Umbilical cord (tissue), 2 donors: ENCODE measurements at places on chromosomes 13 and 19.

GRCh38 chr19:31648347-31648746 is 299.1 kb upstream of the TSHZ3 start:
- DNase-seq = no peak

GRCh38 chr13:48579165-48579918 is 46.5 kb upstream of the RCBTB2 start:
- DNase-seq = peak; percentile 51

- DNase-seq = no peak
Observed at GRCh38 chr13:80571346-80572307, 230.7 kb upstream of the SPRY2 start.

- no peak for DNase-seq
Observed at GRCh38 chr19:46648060-46648960, 12.3 kb upstream of the GNG8 start.

DNA sequence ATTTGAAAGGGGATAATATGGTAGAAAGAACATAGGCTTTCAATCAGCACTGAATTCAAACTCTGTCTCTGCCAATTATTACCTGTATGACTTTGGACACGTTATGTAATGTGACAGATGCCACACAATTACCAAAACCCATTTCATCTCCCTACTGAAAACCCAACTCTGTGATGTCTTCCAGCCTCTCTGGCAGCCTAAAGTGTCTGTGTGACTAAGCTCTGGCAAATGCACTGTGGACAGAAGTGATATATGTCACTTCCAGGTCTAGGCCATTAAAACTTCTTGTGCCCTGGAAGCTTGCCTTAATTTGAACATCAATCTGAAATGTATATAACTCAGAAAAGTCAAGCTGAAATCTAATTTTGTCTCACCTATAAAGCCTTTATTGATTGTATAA is 552.0 kb downstream of the RFC3 start:
- DNase-seq = no peak

GRCh38 chr13:97215325-97215724 is 6.8 kb upstream of the MBNL2 start:
- DNase-seq = no peak

- peak; percentile 54 for DNase-seq
Observed at GRCh38 chr19:14004619-14005348, 1.3 kb downstream of the RFX1 start.

GRCh38 chr19:14411938-14412245 is 7.2 kb downstream of the DDX39A start:
- DNase-seq = no peak

DNA sequence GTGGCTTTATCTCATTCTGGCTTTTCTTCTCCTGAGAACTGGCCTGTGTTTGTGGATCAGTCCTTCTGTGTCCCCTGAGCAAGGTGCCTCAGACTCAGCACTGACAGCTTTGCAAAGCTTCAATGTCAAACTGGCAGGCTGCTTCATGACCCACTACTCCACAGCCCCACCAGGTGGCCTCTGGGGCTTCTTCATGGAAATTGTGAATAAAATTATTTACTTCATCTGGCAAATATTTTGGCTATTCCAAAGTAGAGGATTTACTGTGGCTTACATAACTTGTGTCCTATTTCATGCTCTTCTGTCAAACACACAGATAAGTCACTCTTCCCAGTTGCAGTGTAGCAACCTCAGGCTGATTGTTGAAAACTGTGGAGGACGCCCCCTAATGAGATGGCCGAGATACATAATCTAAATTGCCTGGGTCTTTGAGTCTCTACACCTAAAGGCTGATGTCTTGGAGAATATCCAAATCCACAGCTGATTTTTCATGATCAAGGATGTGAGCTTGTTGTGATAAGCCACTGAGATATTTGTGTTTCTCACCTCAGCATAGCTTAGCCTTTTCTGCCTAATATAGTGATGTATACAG is 721.9 kb upstream of the SLC10A2 start:
- no peak for DNase-seq

DNA sequence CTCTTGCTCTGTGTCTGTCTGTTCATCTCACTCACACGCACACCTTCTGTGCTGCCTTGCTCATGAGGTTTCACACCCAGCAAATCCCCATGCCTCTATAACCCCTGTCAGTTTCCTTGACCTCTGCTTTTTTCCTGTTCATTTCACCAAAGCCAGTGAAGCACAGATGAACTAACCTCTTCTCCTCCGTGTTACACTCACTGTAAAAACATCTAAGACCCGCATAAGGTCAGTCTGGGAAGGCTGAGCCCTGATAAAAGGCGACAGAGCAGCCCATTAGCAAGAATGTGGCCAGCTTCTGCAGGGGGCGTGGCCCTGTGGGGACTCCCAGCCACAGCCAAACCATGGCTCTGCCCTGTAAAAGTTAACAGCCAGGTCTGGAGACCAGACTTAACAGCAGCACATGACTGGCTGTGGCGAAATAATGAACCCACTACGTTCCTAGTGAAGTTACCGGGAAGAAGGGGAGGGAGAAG is 42.8 kb upstream of the NPAS1 start:
- DNase-seq = peak; percentile 41

- peak; percentile 96 for DNase-seq
Observed at GRCh38 chr19:32287811-32288227, 57.6 kb upstream of the ZNF507 start.

GRCh38 chr13:77699059-77699680 is 1.7 kb downstream of the SLAIN1 start:
- no peak for DNase-seq

DNA sequence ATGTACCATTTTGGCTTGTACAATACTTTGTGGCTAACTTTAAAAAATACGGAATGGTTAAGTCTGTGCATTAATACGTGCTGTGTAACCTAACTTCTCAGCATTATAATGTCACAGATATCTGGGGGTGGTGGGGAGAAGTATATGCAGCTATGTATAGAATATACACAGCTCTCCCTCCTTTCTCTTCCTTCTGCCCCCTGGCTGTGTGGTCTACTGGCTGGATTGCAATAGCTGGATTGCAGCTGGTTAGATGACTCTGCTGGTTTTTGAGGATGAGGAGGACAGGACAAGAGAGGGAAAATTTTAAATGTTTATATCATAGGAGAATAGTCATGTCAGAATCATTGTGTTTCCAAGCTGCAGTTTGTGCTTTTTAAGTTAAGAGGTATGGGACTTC is 9.7 kb downstream of the RNASEH2B start:
- no peak for DNase-seq

GRCh38 chr13:48138270-48138669 is 43.4 kb upstream of the MED4 start:
- no peak for DNase-seq

- peak; percentile 11 for DNase-seq
Observed at GRCh38 chr13:102555914-102556553, 40.8 kb upstream of the TPP2 start.

DNA sequence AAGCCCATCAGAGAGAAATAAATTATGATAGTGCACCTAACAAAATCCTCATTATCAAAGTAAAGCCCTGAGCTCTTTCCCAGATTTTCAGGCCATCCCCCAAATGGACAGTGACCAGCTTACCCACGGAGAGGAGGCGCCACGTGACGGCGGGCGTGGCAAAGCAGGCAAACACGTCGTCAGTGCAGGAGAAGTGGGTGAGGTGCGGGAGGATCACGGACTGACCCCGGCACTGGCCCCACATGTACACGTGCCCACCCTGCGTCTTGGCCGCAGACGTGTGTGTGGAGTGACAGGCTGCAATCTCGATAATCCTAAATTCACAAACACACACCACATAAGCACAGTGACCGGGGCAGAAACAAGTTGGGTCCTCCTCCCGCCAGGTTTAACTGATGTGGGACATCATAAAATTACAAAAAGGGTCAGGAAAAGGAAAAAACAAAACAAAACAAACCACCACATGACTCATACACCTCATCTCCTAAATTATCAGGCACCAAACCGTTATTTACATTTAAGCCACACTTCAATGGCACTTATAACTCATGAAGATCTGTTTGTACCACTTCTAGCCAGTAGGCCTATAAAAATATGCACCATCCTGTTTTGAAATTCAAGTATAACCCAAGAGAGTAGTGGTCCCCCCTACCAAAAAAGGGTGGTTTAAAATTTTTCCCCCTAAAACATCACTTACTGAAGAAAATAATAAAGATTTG is 30.1 kb downstream of the RCBTB2 start:
- no peak for DNase-seq

DNA sequence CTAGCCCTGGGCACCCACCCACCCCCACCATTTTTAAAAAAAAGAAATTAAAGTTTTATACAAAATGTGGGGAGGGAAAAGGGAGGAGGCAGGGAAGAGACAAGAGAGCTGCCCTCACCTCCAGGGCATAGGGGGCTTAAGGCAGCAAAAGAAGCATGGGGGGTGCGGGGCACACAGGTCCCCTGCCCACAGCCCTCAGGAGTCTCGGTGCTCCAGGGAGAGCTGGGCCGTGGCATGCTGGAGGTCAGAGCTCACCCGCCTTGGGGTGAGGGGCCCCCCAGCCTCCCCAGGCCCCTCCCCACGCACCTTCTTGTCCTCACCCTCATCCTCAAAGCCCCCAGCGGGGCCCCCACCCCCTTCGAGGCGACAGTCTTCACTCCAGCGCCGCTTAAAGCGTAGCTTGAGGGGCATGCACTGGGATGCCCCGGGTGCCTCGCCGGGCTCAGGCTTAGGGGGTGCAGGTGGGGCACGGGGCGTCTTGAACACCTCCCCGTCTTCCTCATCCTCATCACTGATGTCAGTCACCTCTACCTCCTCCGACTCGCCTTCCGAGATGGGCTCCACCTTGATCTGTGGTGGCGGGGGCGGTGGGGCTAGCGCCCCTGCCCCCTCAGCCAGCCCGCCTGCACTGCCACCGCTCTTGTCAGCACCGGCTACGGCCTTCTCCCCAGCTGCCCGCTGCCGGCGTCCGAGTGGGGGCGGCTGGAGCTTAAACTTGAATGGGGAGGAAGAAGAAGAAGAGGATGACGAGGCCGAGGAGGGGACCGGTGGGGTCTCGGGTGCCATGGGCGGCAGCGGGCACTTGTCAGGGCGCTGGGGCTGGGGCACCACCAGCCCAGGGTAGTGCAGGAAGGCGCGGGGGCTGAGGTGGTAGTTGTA is 6.1 kb upstream of the GSK3A start:
- DNase-seq = no peak

GRCh38 chr19:52070496-52070895 is 21.9 kb upstream of the ZNF432 start:
- no peak for DNase-seq

GRCh38 chr13:67860315-67860714 is 630.2 kb upstream of the PCDH9 start:
- DNase-seq = no peak

- peak; percentile 69 for DNase-seq
Observed at GRCh38 chr19:50357178-50358100, 8.0 kb downstream of the NAPSA start.

- peak; percentile 69 for DNase-seq
Observed at GRCh38 chr13:29402166-29402636, 193.3 kb downstream of the SLC7A1 start.

DNA sequence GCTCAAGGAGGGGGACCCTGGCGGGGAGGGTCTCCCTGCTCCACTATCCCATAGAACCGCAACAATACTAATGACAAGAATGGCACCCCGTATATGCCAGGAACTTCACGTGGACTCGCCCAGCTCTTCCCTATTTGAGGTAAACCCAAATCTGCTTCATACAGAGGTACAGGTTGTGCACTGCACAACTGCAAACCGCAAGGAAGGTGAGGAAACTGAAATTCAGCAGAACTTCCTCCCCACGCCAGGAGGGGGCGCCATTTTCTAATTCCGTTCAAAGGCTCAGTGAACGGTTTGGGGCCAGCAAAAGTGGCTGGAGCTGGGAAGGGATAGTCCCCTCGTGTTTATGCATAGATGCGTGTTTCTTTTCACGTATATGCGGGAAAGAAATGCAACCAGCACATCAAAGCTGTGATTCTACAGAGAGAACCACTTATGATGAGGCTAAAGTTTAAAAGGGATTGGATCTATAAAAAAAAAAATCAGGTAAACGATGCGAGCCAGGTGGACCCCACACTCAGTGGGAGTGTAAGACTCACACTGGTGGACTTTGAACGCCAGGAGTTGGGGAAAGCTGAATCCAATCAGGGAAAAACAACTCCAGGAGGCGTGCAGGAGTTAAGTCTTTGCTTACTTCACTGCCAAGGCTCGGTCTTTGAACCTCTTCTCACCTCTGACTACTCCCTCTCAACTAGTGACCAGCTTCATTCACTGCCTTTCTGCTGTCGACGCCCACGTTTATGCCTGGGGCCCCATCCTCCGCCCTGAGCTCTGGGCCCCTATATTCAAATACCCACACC is 20.3 kb downstream of the C19orf81 start:
- no peak for DNase-seq

DNA sequence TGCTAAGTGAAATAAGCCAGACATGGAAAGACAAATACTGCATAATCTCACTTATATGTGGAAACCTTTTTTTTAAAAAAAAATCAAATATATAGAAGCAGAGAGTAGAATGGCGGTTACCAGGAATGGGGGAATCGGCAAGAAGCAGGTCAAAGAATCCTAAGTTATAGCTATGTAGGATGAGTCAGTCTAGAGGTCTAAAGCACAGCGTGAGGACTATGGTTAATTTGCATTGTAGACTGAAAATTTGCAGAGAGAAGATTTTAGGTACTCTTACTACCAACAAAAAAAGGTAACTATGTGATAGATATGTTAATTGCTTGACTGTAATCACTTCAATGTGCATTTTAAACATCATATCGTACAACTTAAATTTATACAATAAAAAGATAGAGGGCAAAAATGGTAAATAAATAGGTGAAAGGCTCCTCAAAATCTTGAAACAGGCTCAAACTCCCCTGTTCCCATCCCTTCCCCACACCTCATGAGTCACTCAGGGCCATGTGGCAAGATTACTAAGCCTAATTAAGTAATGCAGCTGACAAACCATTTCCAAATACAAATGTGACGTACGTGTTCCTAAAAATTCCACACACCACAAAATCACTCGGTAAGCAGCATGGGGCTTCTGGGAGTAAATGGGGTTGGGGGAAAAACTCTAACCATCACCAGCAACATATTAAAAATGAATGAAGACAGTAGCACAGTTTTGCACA is 159.0 kb downstream of the USP12 start:
- DNase-seq = no peak

DNA sequence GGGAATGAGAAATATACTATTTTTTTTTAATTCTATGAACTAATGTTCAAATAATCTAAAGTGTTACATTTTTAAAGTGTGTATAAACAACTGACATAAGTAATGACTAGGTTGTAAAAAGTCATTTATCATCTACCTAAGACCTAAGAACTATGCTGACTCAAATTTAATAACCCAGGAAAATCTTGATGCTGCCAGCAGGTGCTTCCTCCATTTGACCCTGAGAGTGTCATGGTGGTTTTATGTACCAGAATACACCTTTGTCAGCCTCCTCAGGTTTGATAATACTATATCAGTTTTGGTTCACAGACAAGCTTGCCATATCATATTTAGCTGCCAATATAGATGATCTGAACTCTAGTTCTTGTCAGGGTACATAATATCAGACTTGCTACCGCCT is 1151.2 kb downstream of the PCDH17 start:
- no peak for DNase-seq

- no peak for DNase-seq
Observed at GRCh38 chr13:40798380-40798779, 9.0 kb downstream of the SLC25A15 start.

GRCh38 chr13:69633044-69633443 is 474.6 kb upstream of the ATXN8OS start:
- no peak for DNase-seq

GRCh38 chr19:581399-582111 is 8.1 kb upstream of the HCN2 start:
- DNase-seq = no peak
